ENCODE measurements at places on chromosomes 7 and 10. TPM values are rescaled to one million over a fixed set of nuclear protein-coding genes. Genes with fewer than 3 reads are reported as not detected.

GALNT17 gene
- 12.1 TPM for total RNA-seq

FAM237B gene
- not detected for total RNA-seq

UTF1 gene
- total RNA-seq, result not detected

CTBP2 gene
- 26.2 TPM for total RNA-seq

HHEX gene
- 1.8 TPM for total RNA-seq

GRCh38 chr10:68628576-68629127 lies 68.5 kb downstream of the TET1 start:
- H3K27ac ChIP-seq, result no peak overlapping the region
- DNase-seq, result peak; percentile 14
- H3K4me1 ChIP-seq, result peaks cover 15% of the 10 kb centered on the region
- no peak overlapping the region for H3K4me3 ChIP-seq
- no peaks in the 10 kb centered on the region for H3K36me3 ChIP-seq

DNA sequence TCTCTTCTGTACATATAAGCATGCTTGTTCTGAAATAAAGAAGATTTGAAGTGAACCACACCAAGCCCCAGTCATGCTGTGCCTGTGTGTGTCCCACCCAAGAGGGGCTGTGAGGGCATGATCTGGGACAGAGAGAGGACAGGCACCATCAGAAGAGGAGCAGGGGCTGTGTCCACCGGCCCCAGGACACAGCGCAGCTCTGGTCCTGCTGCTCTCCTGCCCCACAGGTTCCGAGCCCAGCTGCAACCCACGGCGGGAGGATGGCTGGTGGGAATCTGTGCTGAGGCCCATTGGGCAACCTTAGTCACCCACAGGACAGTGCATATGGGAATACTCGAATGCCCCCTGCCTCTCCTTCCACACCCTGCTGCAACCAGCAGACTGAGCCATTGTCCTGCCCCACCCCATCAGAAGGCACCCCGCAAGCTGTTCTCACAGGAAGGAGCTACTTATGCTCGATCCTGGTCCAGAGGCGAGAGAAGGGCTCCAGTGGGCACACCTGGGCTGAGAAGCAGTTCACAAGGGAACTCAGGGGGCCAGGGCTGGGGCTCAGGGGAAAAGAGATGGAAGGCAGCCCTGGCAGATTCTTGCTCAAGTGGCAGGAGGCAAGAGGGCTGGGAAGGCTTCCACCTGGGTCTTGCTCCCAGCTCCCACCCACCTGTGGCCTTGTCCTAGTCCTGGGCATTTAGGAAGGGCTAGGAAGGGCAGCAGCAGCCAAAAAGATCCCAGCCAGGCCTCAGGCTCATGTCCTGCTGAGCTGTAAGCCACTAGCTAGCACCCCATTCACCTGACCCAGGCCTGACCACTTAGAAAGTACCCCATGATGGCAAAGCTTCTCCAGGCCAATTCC lies 31.9 kb downstream of the LDB3 start:
- peak overlapping the region; percentile 9 for H3K27ac ChIP-seq
- no peak overlapping the region for H3K4me3 ChIP-seq
- peaks cover 4% of the 10 kb centered on the region for H3K4me1 ChIP-seq
- H3K27me3 ChIP-seq, result no peaks in the 10 kb centered on the region

DNA sequence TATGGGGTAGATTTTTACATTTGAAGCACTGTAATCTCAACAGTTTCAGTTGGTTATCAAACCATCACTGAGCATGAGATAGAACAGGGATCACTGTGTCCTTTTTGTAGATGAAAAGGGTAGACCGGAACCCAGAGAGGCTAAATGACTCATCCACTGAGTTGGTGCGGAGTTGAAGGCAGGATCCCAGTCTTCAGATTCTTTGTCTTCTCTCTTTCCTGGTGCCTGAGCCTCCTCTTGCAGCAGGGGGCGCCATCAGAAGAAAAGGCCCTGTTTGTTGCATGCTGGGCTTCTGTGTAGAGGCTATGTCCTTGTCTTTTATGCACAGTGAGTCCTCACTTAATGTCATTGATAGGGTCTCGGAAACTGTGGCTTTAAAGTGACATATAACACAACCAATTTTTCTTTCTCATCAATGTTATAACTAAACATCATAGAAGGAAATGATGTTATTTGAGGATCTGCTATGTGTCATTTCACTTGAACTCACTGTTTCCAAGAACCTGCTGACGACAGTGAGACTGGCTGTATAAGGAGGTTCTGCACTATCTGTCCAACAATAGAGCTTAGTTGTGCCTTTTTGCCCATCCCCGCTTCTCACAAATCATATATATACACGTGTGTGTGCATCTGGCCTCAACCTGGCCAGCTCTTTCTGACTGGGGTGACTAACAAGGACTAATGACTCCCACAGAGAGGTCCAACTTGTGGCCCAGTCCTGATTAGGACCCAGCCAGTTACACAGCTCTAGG lies 14.3 kb downstream of the ZNF282 start:
- no peak overlapping the region for H3K27ac ChIP-seq
- H3K4me1 ChIP-seq, result no peaks in the 10 kb centered on the region
- DNase-seq, result peak; percentile 23
- H3K4me3 ChIP-seq, result no peak overlapping the region
- no peaks in the 10 kb centered on the region for H3K27me3 ChIP-seq

DNA sequence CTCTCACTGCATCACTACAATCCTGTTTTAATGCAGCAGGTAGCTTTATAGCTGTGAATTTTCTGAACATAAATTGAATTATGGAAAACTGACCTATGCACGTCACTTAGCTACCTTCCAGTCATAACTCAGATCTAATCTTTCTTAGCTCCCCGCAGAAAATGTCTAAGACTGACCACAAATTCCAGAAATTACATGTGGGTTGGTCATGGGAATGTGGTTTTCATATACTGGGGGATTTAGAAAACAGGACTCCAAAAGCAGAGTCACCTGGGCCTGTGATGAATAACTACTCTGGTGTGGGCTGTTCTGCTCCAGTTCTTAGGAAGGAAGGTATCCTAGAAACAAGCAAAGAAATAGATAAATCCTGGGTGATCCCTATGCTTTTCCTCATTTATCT lies 178.4 kb upstream of the LRRTM3 start:
- no peak for DNase-seq
- no peak overlapping the region for H3K27ac ChIP-seq
- no peak overlapping the region for H3K4me3 ChIP-seq
- H3K4me1 ChIP-seq, result peaks cover 4% of the 10 kb centered on the region
- H3K27me3 ChIP-seq, result no peaks in the 10 kb centered on the region

GRCh38 chr10:85527616-85528317 lies 838.8 kb downstream of the GRID1 start:
- H3K36me3 ChIP-seq, result no peaks in the 10 kb centered on the region
- no peak for DNase-seq
- H3K4me3 ChIP-seq, result no peak overlapping the region
- H3K27ac ChIP-seq, result no peak overlapping the region
- H3K27me3 ChIP-seq, result no peaks in the 10 kb centered on the region

- H3K36me3 ChIP-seq, result no peaks in the 10 kb centered on the region
- H3K4me1 ChIP-seq, result no peaks in the 10 kb centered on the region
- no peak overlapping the region for H3K4me3 ChIP-seq
- H3K27ac ChIP-seq, result no peak overlapping the region
- H3K27me3 ChIP-seq, result no peaks in the 10 kb centered on the region
Observed at GRCh38 chr7:29315122-29315891, 120.7 kb downstream of the CHN2 start.

DNA sequence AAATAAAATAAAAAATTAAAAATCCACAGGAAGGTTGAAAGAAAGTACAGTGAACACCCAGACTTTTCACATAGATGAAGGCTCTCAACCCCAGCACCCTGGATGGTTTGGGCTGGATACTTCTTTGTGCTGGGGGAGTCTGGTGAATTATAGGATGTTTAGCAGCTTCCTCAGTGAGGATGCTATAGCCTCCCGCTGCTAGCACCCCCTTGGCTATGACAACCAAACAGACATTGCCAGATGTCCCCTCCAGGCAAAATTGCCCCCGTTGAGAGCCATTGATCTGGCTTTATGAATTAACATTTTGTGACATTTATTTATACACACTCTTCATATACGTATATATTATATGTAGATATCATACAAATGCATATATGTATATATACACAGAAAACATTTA lies 21.6 kb downstream of the SMKR1 start:
- no peaks in the 10 kb centered on the region for H3K27me3 ChIP-seq
- no peak overlapping the region for H3K4me3 ChIP-seq
- H3K36me3 ChIP-seq, result no peaks in the 10 kb centered on the region

- DNase-seq, result no peak
- H3K4me1 ChIP-seq, result no peaks in the 10 kb centered on the region
- H3K27me3 ChIP-seq, result no peaks in the 10 kb centered on the region
Observed at GRCh38 chr10:57979956-57980355, 287.7 kb downstream of the IPMK start.

- no peak overlapping the region for H3K27ac ChIP-seq
- H3K4me3 ChIP-seq, result no peak overlapping the region
- DNase-seq, result no peak
- no peaks in the 10 kb centered on the region for H3K27me3 ChIP-seq
- no peaks in the 10 kb centered on the region for H3K36me3 ChIP-seq
- H3K4me1 ChIP-seq, result no peaks in the 10 kb centered on the region
Observed at GRCh38 chr10:49361178-49361554, 34.7 kb downstream of the DRGX start.

DNA sequence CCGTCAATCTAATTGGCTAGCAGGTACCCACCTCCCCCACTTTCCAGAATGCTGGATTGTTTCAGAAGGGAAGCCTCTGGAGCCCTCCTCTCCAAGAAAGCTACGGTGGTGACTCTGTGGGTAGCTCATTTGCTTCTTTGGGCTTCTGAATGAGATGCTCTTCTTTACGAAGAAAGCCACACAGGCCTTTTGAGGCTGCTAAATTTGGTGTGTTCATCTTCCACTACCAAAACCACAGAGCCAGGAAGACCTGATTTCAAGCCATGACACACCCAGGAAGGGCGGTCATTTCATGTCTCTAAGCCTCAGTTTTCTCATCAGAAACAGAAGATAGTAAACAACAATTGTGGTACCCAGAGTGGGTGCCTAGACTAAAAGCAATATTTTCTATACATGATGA lies 901.2 kb downstream of the KCNMA1 start:
- no peak overlapping the region for H3K4me3 ChIP-seq
- DNase-seq, result no peak
- H3K4me1 ChIP-seq, result no peaks in the 10 kb centered on the region
- H3K27ac ChIP-seq, result no peak overlapping the region

- H3K36me3 ChIP-seq, result no peaks in the 10 kb centered on the region
- H3K4me3 ChIP-seq, result peak overlapping the region; percentile 17
- peak overlapping the region; percentile 52 for H3K27ac ChIP-seq
- DNase-seq, result no peak
- H3K27me3 ChIP-seq, result no peaks in the 10 kb centered on the region
- H3K4me1 ChIP-seq, result peaks cover 48% of the 10 kb centered on the region
Observed at GRCh38 chr7:116355424-116355765, 144.1 kb upstream of the CAV2 start.

DNA sequence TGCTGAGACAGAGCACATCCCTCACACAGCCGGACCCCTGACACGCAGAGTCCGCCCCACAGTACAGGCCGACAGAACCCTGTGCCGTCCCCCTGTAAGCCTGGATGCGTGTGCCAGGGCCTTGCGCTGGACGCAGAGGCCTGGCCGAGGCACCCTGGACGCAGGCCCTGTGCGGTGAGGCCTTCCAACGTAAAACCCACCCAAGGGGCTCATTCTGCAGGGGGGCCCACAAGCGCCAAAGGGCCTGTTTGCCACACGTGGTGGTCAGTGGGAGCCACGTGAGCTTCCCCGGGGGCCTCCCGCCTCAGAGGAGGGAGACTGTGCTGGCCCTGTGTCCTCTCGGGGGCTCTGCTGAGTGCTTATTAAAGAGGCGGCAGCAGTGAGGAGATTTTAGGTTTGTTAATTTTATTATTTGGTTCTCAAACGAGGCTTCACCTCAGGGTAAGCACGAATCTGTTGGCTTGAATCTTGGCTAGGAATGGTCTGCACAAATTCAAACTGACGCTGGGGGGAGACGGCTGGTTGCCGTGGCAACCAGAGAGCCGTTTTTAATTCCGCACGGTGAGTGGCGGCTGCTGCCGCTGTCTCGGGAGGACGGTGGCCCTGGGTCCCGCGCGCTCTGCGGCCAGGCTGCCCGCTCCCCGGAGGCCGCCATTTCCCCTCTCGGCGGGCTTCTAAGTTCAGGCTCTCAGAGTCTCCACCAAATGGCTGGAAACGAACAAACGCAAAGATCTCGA lies 4.9 kb upstream of the ADGRA1 start:
- H3K27ac ChIP-seq, result no peak overlapping the region
- peaks cover 3% of the 10 kb centered on the region for H3K4me1 ChIP-seq
- H3K36me3 ChIP-seq, result no peaks in the 10 kb centered on the region
- DNase-seq, result no peak
- peaks cover 53% of the 10 kb centered on the region for H3K27me3 ChIP-seq

DNA sequence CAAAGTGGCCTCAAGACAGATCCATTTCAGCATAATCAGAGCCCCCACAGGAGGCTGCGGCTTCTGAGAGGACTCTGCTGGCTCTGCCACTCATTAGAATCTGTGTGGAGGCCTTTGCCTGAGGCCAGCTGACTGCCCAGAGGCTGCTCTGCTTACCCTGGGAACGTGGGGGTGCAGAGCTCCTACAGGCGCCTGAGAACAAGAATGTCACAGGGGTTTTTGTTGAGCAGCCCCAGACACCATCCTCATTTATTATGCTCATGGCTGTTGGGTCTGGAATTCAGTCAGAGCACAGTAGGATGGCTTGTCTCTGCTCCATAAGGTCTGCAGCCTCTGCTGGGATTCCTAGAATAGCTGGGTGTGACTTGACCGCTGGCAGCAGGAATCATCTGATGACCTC lies 101.8 kb upstream of the GDF10 start:
- H3K4me1 ChIP-seq, result no peaks in the 10 kb centered on the region
- H3K27me3 ChIP-seq, result no peaks in the 10 kb centered on the region
- no peak for DNase-seq
- H3K4me3 ChIP-seq, result no peak overlapping the region
- H3K27ac ChIP-seq, result no peak overlapping the region

DNA sequence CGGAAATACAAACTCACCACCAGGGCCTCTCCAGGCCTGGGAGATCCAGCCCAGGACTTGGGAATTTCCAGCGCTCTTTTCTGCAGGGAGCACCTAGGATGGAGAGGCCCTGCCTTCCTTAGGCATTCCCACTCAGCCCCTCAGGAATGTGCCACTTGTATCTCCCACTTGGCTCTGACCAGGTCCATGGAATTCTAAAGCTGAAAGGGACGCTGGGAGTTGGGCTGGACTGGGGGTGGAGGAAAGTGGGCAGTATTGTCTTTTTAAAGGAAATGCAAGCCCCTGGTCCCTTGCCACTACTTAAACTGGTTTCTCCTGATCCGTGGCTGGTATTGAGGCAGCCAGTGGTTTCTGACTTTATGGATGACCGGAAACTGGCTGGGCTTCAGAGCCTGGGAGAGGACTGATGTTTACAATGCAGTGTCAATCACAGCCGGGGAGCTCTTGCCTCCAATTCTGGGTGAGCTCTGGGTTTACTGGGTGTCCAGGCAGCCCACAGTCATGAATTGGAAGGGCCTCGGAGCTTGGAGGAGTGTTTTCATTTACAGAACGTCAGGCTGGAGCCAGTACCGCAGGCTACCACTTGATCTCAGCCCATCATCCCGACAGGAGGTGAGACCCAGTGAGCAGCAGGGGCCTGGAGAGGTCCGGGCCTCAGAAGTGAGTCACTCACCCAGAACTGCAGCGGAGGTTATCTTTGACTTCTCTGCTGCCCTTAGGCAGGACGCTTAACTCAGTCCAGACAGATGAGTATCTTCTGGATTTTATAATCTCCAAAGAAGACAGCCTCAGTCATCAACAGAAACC lies 27.3 kb downstream of the AGAP3 start:
- no peaks in the 10 kb centered on the region for H3K27me3 ChIP-seq
- H3K36me3 ChIP-seq, result no peaks in the 10 kb centered on the region
- H3K4me1 ChIP-seq, result peaks cover 5% of the 10 kb centered on the region

- no peak for DNase-seq
- H3K27ac ChIP-seq, result no peak overlapping the region
- no peaks in the 10 kb centered on the region for H3K36me3 ChIP-seq
- H3K27me3 ChIP-seq, result no peaks in the 10 kb centered on the region
- H3K4me3 ChIP-seq, result no peak overlapping the region
Observed at GRCh38 chr10:26844396-26844975, 16.3 kb downstream of the ABI1 start.

Measured in gastrocnemius medialis (tissue), 4 donors.